ENCODE measurements at places on chromosomes 1 and 21.

- no peak for DNase-seq
These were observed at the start of gene MTARC1 for GRCh38 chr1:220786337-220787068. TSS of gene MTARC1 (plus strand) at chr1:220786913. CDS start at chr1:220786945, 32 bp downstream.

GRCh38 chr21:39799178-39799577, 54.2 kb downstream of the IGSF5 start:
- no peak for DNase-seq

GRCh38 chr21:35014302-35015041, 34.6 kb downstream of the RUNX1 start:
- no peak for DNase-seq

DNA sequence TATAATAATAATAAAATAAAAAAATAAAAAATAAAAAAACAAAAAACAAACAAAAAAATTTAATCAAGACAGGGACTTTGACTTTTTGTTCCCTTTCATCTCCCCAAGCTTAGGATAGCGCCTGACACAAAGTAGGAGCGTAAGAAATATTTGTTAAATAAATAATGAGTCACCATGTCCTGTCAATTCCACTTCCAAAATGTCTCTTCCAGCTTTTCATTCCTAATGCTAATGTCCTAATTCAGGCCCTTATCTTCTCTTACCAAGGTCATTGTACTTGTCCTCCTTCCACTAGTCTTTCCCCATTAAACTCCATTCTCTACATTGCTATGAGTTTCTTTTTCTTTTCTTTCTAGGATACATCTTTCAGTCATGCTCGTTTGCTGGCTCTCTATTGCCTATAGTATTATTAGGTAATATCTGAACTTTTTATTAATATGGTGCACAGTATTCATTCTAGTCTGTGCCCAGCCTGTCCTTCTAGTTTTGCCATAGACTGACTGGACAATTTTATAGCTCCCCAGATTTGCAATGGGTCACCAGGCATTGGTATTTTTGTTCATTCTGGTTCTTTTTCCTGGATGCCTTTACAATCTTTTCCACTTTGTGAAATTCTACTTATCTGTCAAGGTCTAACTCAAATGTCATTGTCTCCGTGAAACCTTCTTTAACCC, 11.4 kb downstream of the NEXN start:
- DNase-seq = no peak

- no peak for DNase-seq
These were observed 13.9 kb downstream of the DMAP1 start for GRCh38 chr1:44227211-44227610.

GRCh38 chr1:23977854-23978191, 2.3 kb downstream of the SRSF10 start:
- DNase-seq = no peak

DNA sequence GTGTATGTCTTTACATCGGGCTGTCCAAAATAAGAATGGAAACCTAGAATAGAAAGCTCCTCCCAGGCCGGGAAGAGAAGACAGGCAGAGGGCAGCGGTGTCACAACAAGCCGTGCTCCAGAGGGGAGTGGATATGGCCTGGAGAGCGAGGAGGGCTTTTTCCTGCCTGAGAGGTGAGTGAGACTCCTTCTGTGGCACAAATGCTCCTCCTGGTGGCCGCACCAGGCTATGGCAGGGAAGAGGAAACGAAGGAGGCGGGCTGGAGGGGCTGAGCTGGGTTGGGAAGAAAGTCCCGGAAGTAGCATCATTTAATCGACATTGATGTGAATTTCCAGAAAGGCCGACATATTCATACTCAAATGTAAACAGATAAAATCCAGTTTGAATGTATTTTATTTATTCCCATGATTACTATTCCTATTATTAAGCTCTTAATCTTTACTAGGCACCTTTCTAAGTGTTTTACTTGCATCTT, 54.7 kb downstream of the MEF2D start:
- peak; percentile 79 for DNase-seq

DNA sequence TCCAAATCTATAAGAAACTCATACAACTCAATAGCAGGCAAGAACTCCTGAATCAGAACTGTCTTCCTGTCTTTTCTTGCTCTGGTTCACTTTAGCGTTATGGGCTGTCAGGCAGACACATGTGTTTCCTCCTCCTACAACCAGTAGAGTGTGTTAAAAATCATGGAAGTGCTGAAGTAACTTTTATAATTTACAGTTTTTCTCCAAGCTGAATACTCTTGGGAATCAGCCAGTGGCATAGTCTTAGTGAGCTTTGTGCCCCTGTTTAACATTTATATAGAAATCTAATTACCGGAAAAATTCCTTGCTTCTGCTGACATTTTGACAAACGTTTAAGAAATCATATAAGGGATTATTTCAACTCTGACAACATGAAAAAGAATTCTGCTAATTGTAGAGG, 113.1 kb upstream of the RGS18 start:
- no peak for DNase-seq

- DNase-seq = no peak
These were observed 31.6 kb downstream of the DOP1B start for GRCh38 chr21:36188081-36188681.

- no peak for DNase-seq
These were observed 26.2 kb upstream of the TADA1 start for GRCh38 chr1:166902279-166902678.

DNA sequence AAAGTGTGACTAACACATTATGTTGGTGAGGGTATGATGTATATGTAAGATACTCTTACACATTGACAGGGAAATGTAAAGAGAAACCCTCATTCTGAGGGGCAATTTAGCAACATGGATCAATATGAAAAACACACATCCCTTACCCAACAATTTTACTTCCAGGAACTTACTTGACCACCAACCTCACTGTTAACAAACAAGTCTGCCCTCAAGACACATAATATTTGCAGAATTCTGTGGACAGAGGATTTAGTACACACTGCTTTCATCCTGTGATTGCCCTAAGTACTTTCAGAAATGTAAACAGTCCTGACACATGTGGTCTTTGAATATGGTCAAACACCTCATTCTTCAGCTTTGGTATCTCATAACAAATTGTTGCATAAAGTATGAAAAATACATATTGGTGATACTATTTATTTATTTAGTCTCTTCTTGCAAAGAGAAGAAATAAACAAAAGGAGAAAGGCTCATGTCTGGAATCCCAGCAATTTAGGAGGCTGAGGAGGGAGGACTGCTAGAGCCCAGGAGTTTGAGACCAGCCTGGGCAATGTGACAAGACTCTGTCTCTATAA, 6.9 kb downstream of the USP48 start:
- DNase-seq = no peak

DNA sequence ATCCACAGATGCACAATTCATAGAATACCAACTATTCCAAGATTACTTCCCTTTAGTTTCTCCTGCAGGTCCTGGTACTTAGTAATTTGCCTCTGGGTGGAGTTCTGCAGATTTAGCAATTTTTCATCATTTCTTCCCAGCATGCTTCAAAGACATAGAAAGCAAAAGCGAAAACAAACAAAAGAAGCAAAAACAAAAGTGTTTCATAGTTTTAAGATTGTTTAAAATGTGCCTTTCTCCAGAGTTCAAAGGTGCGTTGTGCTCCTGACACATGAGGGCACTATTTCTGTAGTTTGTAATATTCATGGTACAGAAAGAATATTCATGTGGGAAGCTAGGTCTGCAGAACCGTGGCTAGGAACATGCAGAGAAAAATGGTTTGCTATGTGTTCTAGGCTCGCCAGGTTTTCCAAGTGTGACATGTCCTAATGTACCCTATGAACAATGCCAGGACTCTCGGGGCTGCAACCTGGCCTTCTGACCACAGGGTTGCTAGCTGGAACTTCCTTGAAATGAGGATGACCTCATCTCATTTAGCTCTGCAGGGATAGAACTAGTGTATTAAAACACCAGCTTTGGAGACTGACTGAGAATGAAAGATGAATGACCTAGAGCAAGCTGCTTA, 30.0 kb upstream of the RCSD1 start:
- DNase-seq = no peak

DNA sequence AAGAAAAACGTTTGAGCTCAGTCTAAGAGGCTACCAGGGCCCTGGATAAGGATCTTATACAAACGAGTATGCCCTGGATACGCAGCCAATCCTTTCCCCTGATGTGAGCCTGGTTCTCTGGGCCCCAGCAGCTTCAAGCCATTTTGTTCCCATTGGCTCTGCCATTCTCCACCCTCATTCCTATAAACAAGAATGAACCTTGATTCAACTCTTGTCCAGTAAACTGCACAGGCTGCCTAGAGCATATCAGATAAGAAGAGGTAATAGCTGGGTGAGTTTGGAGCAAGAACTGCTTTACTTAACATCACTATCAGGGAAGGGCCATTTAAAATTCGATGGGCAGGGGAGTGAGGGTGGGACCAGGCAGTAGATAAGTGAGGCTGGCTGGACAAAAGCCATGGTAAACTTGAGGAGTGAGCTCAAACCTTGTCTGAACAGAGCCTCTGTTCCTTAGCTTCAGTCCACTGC, 11.3 kb downstream of the BTG2 start:
- no peak for DNase-seq

GRCh38 chr1:218200979-218201378, 84.1 kb upstream of the RRP15 start:
- DNase-seq = no peak

DNA sequence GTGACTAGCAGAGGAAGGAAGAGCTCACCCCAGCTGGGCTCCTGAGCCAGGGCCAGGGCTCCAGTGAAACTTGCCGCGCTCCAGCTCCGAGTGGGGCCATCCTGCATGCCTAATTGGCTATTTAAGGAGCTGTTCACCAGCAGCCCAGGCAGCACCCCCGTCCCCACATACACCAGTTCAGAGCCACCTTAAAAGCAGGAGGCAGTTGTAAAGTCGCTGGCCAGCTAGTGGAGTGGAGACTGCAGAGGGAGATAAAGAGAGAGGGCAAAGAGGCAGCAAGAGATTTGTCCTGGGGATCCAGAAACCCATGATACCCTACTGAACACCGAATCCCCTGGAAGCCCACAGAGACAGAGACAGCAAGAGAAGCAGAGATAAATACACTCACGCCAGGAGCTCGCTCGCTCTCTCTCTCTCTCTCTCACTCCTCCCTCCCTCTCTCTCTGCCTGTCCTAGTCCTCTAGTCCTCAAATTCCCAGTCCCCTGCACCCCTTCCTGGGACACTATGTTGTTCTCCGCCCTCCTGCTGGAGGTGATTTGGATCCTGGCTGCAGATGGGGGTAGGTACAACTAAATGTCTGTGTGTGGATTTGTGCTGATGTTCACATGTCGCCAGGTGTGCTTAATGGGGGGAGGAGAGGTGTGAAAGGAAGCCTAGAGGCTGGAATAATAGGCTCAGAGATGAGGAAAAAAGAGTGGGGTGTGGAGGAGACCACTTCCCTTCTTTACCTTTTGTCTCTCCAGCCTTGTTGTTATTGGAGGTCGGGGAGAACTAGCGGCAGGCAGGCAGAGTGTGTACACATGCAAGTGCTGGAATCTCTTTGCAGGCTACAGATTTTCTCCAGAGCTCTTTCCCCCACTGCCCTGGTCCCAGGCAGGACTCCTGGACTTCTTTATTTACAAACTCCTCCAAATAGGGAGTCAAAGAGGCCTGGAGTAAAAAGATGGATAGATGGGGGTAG, at the start of gene CA14:
TSS of gene CA14 (plus strand) at position 151 of the 962 bp plus-strand sequence. CDS start at position 506, 355 bp downstream.
- DNase-seq = no peak

DNA sequence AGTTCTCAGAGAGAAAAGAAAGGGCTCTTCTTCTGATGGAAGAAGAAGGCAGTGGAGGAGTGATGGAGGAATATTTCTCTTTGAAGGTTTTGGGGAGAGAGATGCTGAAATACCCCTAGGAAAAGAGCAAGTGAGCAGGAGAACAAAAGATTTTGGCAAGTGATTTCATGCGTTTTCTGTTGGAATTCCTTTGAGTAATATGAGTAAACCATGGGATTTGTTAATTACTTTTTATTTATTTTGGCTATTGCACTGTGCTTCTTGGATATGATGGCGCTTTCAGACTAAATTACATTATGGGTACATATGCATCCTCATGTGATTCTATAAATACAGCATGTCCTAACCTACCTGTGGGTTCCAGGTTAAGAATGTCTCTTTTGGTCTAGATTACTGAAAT, 210.1 kb upstream of the PTGFR start:
- no peak for DNase-seq

DNA sequence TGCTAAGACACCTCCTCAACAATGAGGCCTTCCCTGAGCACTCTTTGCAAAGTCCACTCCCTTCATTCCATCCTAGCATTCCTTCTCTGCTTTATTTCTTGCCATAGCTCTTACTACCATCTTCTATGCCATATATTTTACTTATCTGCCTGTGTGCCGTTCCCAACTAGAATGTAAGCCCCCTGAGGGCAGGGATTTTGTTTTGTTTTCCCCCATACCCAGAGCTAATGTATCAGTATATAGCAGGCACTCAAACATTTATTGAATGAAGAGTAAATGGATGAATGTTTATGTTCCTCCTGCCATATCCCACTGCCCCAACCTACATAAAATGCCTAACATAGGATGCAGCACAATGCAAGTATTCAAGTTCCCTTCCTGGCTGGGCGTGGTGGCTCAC, 14.9 kb upstream of the PPP1R15B start:
- no peak for DNase-seq

DNA sequence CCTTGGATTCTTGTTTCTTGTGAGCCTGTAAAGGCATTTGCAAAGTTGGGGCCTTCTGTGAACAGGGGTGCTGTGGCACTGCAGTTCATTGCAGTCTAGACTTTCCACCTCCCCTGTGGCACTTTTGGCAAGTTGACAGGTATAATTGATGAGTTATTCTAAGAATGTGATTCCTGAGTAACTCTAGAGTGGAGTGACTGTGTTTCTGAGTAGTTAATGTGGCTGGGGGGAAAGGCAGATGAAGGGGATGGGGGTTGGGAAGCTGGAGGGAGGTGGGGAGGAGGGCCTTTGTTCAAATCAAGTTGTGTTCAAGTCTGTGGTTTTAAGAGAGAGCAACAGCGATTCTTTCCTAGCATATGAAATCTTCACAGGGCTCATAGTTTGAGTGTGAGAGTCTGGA, 32.9 kb downstream of the PBX1 start:
- DNase-seq = no peak

DNA sequence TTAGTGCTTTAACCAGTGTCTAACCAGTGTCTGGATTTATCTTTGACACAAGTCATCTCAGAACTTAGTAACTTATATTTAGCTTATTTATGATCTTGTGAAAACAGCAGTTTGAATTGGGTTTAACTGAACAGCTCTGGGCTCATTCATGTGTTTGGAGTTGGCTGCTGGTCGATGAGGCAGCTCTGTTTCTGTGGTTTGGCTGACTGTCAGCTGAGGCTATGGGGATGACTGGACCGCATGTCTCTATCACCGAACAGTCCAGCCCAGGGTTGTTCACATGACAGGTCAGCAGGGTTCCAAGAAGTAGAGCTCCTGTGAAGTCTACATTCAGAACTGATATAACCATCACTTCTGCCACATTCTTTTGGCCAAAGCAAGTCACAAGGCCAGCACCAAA, 29.1 kb upstream of the C21orf91 start:
- DNase-seq = no peak

GRCh38 chr1:112502826-112503225, 5.9 kb upstream of the WNT2B start:
- DNase-seq = no peak

GRCh38 chr1:186575348-186575747, 104.9 kb downstream of the PTGS2 start:
- DNase-seq = no peak

- DNase-seq = no peak
These were observed 95.7 kb upstream of the VANGL1 start for GRCh38 chr1:115545791-115546733.
